ENCODE measurements at places on chromosomes 4 and X. TPM values are rescaled to one million over a fixed set of nuclear protein-coding genes. Genes with fewer than 3 reads are reported as not detected.

BEND2 gene
- total RNA-seq = not detected

COL25A1 gene
- not detected for total RNA-seq

AADAT gene
- not detected for total RNA-seq

ADH5 gene
- total RNA-seq = 118 TPM

DNA sequence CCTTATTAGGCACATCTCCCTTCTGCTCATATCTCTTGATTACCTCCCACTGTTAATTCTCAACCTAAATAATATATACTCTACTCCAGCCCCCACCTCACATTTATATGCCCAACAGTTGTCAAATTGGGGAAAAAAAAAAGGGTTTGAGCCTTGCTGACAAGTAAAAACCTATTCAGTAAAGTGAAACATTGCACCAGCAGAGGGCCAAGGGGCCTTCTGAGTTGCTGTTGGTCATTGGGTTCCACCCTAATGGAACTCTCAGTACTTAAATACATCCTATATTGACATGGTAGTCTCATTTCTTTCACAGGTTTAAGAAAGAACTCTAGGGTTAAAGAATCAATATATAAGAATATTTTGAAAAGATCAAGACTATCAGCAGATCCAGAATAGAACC lies 362.2 kb downstream of the SMARCA1 start:
- DNase-seq = no peak
- H3K27me3 ChIP-seq = no peaks in the 10 kb centered on the region
- no peaks in the 10 kb centered on the region for H3K4me1 ChIP-seq
- H3K4me3 ChIP-seq = no peak overlapping the region

GRCh38 chr4:39568805-39569204 lies 41.6 kb upstream of the UGDH start:
- no peak for DNase-seq
- peaks cover 5% of the 10 kb centered on the region for H3K4me1 ChIP-seq
- no peak overlapping the region for H3K27ac ChIP-seq
- no peaks in the 10 kb centered on the region for H3K27me3 ChIP-seq
- peaks cover 8% of the 10 kb centered on the region for H3K36me3 ChIP-seq
- no peak overlapping the region for H3K4me3 ChIP-seq

GRCh38 chr4:142701017-142701416 lies 145.1 kb downstream of the INPP4B start:
- no peaks in the 10 kb centered on the region for H3K27me3 ChIP-seq
- peaks cover 9% of the 10 kb centered on the region for H3K36me3 ChIP-seq
- H3K4me1 ChIP-seq = peaks cover 51% of the 10 kb centered on the region
- no peak overlapping the region for H3K4me3 ChIP-seq
- peak overlapping the region; percentile 85 for H3K27ac ChIP-seq
